ENCODE measurements at places on chromosomes 16 and 17. TPM values are rescaled to one million over a fixed set of nuclear protein-coding genes. Genes with fewer than 3 reads are reported as not detected.

The OR4D1 gene
- total RNA-seq: not detected

The IKZF3 gene
- not detected for total RNA-seq

The TUBG2 gene
- 3.6 TPM for total RNA-seq

The EVPLL gene
- total RNA-seq: not detected

The NOXO1 gene
- total RNA-seq: not detected

The GPR179 gene
- not detected for total RNA-seq

The CFAP97D1 gene
- total RNA-seq: not detected

The MAF gene
- under 0.01 TPM for total RNA-seq

The SLC12A3 gene
- total RNA-seq: not detected

The PAM16 gene
- 25.6 TPM for total RNA-seq

The ATP2A1 gene
- under 0.01 TPM for total RNA-seq

The ABCC1 gene
- total RNA-seq: 39.4 TPM

The MRM3 gene
- 15.2 TPM for total RNA-seq

The TEX14 gene
- total RNA-seq: not detected

The PERCC1 gene
- not detected for total RNA-seq

The CLEC19A gene
- not detected for total RNA-seq

The KRTAP17-1 gene
- total RNA-seq: not detected

The SDR42E2 gene
- total RNA-seq: not detected

The SPATA33 gene
- total RNA-seq: 1.1 TPM

The KRTAP4-4 gene
- not detected for total RNA-seq

The ALOX12B gene
- not detected for total RNA-seq

The MRPL58 gene
- 53.9 TPM for total RNA-seq

The CCL7 gene
- total RNA-seq: 0.28 TPM

The ADAD2 gene
- not detected for total RNA-seq

The ASPA gene
- total RNA-seq: not detected

The RAB37 gene
- total RNA-seq: not detected

The SYT17 gene
- total RNA-seq: not detected

The INCA1 gene
- under 0.01 TPM for total RNA-seq

The ALDH3A1 gene
- not detected for total RNA-seq

The ZP2 gene
- not detected for total RNA-seq

The DNAH9 gene
- total RNA-seq: not detected

The SLC38A7 gene
- total RNA-seq: 14.7 TPM

The LRRC59 gene
- 241 TPM for total RNA-seq

The IRX3 gene
- total RNA-seq: not detected

The FGF11 gene
- 0.18 TPM for total RNA-seq

The CA7 gene
- total RNA-seq: not detected

All from IMR-90 (cell line).